Activated CD8-positive, alpha-beta memory T cell treated with anti-CD3 and anti-CD28 coated beads, Interleukin-2, amount 10 ng/mL, durations not matched to agents 7 days and 5 days (primary cell): ENCODE measurements at places on chromosomes 1 and 21. TPM values are rescaled to one million over a fixed set of nuclear protein-coding genes. Genes with fewer than 3 reads are reported as not detected.

DNA sequence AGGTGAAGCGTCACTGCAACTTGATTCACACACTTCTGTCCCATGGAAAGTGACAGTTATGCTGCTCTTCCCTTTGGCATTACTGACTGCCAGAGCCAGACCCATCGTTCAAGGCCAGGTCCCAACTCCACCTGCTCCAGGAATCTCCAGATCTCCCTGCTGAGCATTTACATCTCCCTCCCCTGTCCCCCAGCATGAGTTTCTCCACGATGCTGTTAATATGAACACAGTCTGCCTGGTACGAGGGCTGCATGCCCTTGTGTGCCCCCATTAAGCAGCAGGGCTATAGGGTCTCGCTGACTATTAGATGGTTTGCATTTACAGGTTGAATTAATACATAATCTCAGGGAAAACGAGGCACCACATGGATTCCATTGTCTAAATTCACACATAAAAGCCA lies 4.3 kb downstream of the F3 start:
- H3K27me3 ChIP-seq = peaks cover 51% of the 10 kb centered on the region
- no peak for DNase-seq
- peaks cover 6% of the 10 kb centered on the region for H3K4me1 ChIP-seq
- H3K27ac ChIP-seq = no peak overlapping the region
- H3K4me3 ChIP-seq = no peak overlapping the region

DNA sequence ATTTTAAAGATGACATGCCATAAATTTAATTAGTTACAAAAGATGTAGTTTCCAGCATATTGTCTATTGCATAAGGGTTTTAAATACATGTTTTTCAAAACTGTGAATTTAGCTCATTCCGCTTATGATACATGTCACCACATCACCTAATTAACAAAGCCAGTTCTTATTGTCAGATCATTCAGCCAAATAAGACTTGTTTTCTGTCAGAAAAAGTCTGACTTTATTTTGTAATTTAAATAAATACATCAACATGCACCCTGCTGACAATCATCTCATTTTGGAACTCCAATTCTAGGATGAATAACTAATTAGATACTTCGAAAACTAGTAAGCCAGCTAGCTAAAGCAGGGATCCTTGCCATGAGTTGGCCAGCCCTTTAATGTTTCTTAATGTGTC lies 110.9 kb upstream of the APP start:
- DNase-seq = no peak
- no peaks in the 10 kb centered on the region for H3K4me1 ChIP-seq
- H3K27me3 ChIP-seq = no peaks in the 10 kb centered on the region
- H3K4me3 ChIP-seq = no peak overlapping the region
- H3K36me3 ChIP-seq = no peaks in the 10 kb centered on the region

GRCh38 chr1:23779826-23780371 lies 1.7 kb downstream of the PITHD1 start:
- peak overlapping the region; percentile 96 for H3K4me3 ChIP-seq
- H3K27me3 ChIP-seq = no peaks in the 10 kb centered on the region
- H3K36me3 ChIP-seq = peaks cover 21% of the 10 kb centered on the region
- peaks cover 49% of the 10 kb centered on the region for H3K4me1 ChIP-seq
- no peak for DNase-seq
- peak overlapping the region; percentile 90 for H3K27ac ChIP-seq

SYCP1 gene
- not detected for total RNA-seq

GRCh38 chr1:30749691-30750583 lies 7.6 kb downstream of the LAPTM5 start:
- H3K27ac ChIP-seq = peak overlapping the region; percentile 96
- H3K36me3 ChIP-seq = peaks cover 42% of the 10 kb centered on the region
- H3K4me3 ChIP-seq = peak overlapping the region; percentile 64
- H3K4me1 ChIP-seq = peaks cover 98% of the 10 kb centered on the region
- H3K27me3 ChIP-seq = no peaks in the 10 kb centered on the region

AXDND1 gene
- not detected for total RNA-seq

DNA sequence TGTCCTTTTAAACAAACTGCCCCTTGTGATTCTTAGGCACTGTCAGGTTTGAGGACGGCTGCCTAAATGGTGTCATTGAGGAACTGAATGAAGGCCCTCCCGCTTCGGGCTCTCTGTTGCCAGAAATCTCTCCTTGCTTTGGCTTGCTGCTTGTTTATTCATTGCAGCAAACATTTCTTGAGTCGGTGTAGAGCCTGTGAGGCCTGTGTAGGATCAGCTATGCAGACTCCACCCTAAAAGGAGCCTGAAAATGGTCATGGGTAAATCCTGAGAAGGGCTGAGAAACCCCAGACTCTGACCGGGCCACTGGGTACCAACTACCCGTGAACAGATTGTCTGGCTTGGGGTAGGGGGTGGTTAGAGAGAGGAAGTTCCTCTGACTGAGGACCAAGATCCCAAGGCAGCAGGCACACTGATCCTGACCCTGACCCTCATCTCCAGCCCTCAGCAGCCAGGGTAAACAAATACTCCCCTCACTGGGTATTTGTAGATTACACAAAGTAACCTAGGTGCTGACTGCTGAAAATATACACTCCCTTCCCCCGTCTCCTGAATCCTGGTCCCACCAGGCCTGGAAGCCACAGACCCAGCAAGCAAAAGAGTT lies 3.1 kb downstream of the IL6R start:
- H3K36me3 ChIP-seq = no peaks in the 10 kb centered on the region
- peaks cover 49% of the 10 kb centered on the region for H3K4me1 ChIP-seq
- H3K4me3 ChIP-seq = no peak overlapping the region
- no peak overlapping the region for H3K27ac ChIP-seq
- peaks cover 44% of the 10 kb centered on the region for H3K27me3 ChIP-seq

PUM1 gene
- 112 TPM for total RNA-seq

DNA sequence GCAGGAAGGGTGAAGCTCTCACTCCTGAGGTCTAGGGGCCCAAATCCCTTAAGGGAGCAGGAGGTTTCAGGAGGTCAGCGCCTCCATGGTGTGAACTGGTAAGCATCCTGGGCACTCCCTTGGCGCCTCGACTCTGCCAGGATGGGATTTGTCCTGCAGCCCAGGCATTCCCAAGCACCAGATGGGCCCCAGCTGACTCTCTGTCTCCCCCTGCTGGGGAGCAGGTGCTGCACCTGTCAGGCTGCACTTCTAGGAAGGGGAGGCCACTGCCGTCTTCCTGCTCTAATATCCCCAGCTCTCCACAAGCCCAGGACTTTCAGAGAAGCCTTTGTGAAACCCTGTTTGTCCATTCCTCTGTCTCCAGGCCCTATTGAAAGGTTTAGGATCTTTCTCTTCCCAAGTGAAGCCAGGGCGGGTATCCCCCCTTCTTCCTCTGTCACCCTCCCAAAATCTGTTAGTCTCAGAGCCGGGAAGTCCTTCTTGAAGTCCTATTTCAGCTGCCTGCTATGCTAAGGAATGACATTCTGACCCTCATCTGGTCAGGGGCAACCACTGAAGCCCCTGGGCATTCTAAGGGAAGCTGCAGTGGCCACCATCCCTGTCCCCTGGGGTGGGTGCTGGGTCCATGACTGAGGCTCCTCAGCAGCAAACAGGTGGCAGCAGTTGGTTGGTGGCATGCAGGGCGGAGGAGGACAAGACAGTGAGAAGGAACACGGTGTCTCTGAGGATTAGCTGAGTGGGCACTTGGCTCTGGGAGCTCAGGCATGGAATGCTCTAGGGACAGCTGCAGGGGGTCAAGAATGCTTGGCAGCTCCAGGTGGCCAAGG lies 3.2 kb downstream of the MYBPH start:
- DNase-seq = peak; percentile 62
- no peak overlapping the region for H3K27ac ChIP-seq
- no peak overlapping the region for H3K4me3 ChIP-seq
- H3K36me3 ChIP-seq = no peaks in the 10 kb centered on the region
- H3K27me3 ChIP-seq = peaks cover 3% of the 10 kb centered on the region
- H3K4me1 ChIP-seq = no peaks in the 10 kb centered on the region

GRCh38 chr1:178537382-178538090 lies 24.6 kb downstream of the TEX35 start:
- H3K27ac ChIP-seq = no peak overlapping the region
- H3K4me3 ChIP-seq = no peak overlapping the region
- H3K27me3 ChIP-seq = no peaks in the 10 kb centered on the region
- H3K4me1 ChIP-seq = no peaks in the 10 kb centered on the region
